ENCODE measurements at places on chromosomes 2 and 18. TPM values are rescaled to one million over a fixed set of nuclear protein-coding genes. Genes with fewer than 3 reads are reported as not detected.
A peak's percentile ranks its signal among the peaks of the same experiment; 100 is the strongest.

- DNase-seq, result no peak
- no peaks in the 10 kb centered on the region for H3K4me1 ChIP-seq
- H3K27ac ChIP-seq, result no peak overlapping the region
- no peaks in the 10 kb centered on the region for H3K36me3 ChIP-seq
These were observed 117.4 kb upstream of the NOSTRIN start for GRCh38 chr2:168684921-168685599.

DNA sequence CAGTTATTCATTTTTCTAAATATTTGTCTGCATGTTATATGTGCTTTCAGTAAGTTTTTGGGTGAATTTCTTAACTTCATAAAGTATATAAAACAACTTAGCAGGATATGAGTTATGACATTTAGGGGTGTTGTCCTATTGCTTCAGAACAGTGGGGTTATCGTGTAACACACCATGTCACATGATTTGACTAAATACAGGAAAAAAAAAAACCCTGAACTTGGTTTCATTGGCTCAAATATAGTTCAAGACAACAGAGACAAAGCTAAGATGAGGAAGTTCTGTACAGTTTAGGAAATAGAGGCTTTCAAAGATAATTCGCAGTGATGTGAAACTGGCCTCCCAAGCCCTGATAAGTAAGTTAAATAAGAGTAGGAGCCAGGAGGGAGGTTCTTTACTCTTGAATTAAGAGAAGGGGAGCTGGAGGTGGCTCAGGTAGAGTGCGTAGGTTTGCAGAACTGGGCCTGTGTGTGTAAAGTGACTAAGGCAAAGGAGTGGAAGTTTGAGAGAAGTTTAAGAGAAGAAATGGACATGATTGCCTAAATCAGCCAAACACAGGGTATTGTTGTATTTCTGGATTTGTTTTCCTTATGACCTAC lies 53.9 kb downstream of the LIMS1 start:
- peak overlapping the region; percentile 36 for H3K4me3 ChIP-seq
- peaks cover 68% of the 10 kb centered on the region for H3K4me1 ChIP-seq
- H3K27me3 ChIP-seq, result no peaks in the 10 kb centered on the region
- no peak for DNase-seq
- no peaks in the 10 kb centered on the region for H3K36me3 ChIP-seq

GRCh38 chr18:26566874-26567555 lies 18.7 kb upstream of the KCTD1 start:
- H3K4me1 ChIP-seq, result no peaks in the 10 kb centered on the region
- H3K27ac ChIP-seq, result no peak overlapping the region
- H3K4me3 ChIP-seq, result no peak overlapping the region
- no peaks in the 10 kb centered on the region for H3K36me3 ChIP-seq
- DNase-seq, result no peak
- no peaks in the 10 kb centered on the region for H3K27me3 ChIP-seq

GRCh38 chr2:231886071-231886681 lies 40.0 kb downstream of the NPPC start:
- no peak overlapping the region for H3K4me3 ChIP-seq
- no peak for DNase-seq
- H3K27ac ChIP-seq, result no peak overlapping the region
- no peaks in the 10 kb centered on the region for H3K36me3 ChIP-seq

DNA sequence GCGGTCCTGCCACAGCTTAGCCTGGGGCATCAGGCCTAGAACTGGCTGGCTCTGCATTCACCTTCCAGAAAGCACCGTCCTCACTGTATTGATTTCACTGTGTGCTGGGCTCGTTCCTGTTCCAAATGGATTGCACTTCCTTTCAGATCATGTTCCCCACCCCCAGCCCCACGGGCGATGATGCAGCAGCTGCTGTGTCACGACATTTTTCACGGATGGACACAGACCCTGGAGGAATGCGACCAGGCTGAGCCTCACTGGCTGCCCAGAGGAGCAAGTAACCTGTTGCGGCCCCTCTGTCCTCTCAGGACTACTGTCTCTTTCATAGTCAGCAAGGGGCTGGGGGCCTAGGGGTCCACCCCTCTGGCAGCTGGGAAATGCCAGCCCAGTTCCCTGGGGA lies 50.3 kb downstream of the CAPN13 start:
- H3K4me3 ChIP-seq, result no peak overlapping the region
- H3K4me1 ChIP-seq, result no peaks in the 10 kb centered on the region
- H3K27me3 ChIP-seq, result no peaks in the 10 kb centered on the region
- DNase-seq, result no peak

DNA sequence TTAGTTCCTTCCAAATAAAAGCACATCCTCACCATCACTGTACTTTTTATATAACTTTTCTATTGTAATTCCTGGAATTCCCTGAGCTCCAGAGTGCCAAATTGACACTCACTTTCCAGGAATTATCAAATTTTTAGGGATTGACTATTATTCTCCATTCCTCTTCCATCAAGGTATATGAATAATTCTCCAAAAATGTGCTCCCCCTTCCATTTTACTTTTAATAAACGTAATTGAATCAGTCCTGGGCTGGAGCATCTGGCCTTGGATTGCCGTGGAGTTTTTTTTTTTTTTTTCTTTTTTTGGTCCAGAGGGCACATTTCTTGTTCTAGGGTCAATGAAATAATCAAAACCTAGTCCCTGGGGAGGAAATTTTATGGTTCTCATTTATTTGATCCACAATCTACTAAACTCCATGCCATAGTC lies 304.3 kb downstream of the CDCA7 start:
- H3K4me3 ChIP-seq, result no peak overlapping the region
- no peak overlapping the region for H3K27ac ChIP-seq
- H3K4me1 ChIP-seq, result no peaks in the 10 kb centered on the region
- H3K27me3 ChIP-seq, result no peaks in the 10 kb centered on the region

DNA sequence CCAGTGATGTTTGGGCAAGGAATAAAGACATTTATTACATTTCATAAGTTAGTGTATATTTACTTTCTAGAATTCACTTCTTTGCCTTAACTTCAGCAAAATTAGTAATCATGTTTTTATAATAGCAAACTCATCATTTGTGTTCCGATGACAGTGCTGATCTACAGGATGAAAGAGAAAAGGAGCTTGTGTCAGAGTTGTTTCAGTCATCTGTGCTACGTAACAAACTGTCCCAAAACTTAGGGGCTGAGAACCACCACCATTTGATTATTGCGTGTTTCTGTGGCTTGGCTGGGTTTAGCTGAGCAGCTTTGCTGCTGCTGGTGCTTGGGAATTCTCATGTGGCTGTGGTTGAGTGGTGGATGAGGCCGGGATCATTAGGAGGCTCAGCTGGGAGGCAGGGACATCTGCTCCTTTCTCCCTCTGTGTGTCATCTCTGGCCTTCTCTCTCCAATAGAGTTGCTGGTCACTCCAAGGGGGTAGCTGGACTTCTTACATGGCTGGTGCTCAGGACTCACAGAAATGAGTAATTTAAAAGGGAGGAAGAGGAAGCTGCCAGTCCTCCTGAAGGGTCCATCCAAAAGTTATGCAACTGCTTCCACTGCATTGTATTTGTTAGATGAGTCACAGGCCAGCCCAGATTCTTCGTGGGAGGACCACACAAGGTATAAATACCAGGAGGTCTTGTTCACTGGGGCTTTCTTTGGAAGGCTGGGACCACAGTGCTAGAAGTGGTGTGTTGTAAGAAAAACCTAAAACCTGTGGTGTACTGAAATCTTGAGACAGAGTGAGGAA lies 43.4 kb upstream of the HAAO start:
- no peak overlapping the region for H3K27ac ChIP-seq
- H3K36me3 ChIP-seq, result no peaks in the 10 kb centered on the region
- H3K4me1 ChIP-seq, result peaks cover 10% of the 10 kb centered on the region
- H3K27me3 ChIP-seq, result no peaks in the 10 kb centered on the region
- no peak overlapping the region for H3K4me3 ChIP-seq

PDCD1 gene
- 1.4 TPM for total RNA-seq

SNTG2 gene
- 1.4 TPM for total RNA-seq

MC2R gene
- not detected for total RNA-seq

CD207 gene
- 3.0 TPM for total RNA-seq

CROCC2 gene
- total RNA-seq, result 3.4 TPM
